Calu3 (cell line): ENCODE measurements at places on chromosomes 3 and 15. TPM values are rescaled to one million over a fixed set of nuclear protein-coding genes. Genes with fewer than 3 reads are reported as not detected.

GRCh38 chr3:106232956-106233355 lies 364.1 kb upstream of the CBLB start:
- H3K4me3 ChIP-seq: no peak overlapping the region
- no peaks in the 10 kb centered on the region for H3K27me3 ChIP-seq
- no peaks in the 10 kb centered on the region for H3K36me3 ChIP-seq
- no peak for DNase-seq
- H3K4me1 ChIP-seq: no peaks in the 10 kb centered on the region
- H3K27ac ChIP-seq: no peak overlapping the region

DNA sequence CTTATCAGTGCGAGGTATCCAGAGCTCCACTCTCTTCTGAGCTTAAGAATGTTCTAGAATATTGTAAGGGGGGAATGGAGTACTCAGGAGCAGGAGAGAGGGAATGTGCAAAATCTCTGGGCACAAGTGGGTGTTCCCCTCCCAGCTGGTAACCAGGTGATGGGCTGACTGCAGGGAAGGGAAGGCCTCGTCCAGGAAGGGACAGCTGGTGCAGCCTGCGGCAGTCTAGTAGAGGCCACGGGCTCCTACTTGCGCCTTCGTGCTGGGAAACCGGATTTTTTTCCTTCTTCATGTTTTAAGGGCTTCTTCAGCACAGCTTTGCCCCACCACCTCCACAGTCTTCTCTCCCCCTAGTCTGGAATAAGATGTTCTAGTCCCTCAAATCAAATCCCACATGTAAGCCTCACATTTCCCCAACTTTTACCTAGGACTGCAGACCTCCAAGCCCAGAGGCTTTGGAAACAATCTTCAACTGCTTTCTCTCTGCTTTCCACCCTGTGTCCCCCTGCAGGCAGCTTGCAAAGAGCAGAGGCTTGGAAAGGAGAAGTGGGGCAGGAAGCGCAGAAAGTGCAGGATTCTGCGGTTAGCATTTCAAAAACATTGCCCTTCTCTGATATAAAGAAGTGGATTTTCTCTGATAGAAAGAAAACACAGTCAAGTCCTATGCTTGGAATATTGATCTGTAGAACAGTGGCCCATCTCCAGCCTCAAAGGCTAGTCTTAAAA lies 11.9 kb upstream of the CGNL1 start:
- no peak for DNase-seq
- H3K4me3 ChIP-seq: no peak overlapping the region
- no peak overlapping the region for H3K27ac ChIP-seq
- peaks cover 5% of the 10 kb centered on the region for H3K36me3 ChIP-seq
- no peaks in the 10 kb centered on the region for H3K4me1 ChIP-seq

DNA sequence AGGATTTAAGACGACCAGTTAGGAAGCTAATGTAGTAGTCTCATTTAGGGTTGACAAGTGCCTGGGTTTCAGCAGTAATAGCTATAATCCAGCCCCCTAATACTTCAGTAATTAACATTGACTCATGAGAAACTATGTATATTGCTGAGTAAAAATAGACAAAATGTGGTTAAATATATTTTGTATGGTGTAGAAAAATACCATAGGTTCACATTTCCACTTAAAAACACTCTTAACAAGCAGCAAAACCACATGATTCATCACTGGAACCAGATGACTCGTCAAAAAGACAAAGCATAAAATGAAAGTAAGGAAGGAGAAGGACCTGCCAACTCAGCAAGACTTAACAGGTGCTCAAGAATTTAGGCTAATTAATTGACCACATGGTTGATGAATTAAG lies 288.9 kb downstream of the EFHB start:
- no peak overlapping the region for H3K27ac ChIP-seq
- H3K4me3 ChIP-seq: no peak overlapping the region
- no peak for DNase-seq
- no peaks in the 10 kb centered on the region for H3K27me3 ChIP-seq
- H3K4me1 ChIP-seq: peaks cover 14% of the 10 kb centered on the region

DNA sequence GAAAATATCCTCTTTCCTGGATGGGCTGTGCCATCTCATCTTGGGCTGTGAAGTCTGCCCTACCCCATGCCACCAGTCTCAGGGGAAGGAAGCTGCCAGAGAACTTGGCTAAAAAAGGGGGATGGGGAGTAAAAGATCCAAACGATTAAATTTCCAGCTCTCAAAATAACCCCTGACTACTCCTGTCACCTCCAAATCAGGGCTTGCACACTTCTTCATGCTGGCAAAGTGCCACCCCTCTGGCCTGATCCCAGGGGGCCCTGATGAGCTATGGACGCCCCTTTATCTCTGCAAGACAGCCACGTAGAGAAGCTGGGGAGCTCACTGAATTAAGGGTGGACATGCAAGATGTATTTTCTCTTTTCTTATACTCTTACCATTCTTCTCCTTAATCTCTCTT lies 1.2 kb upstream of the MLF1 start:
- peak overlapping the region; percentile 93 for H3K27ac ChIP-seq
- H3K27me3 ChIP-seq: no peaks in the 10 kb centered on the region
- peaks cover 26% of the 10 kb centered on the region for H3K36me3 ChIP-seq
- no peak overlapping the region for H3K4me3 ChIP-seq

Gene AMOTL2
- 140 and 153 TPM in 2 replicates for total RNA-seq
